ENCODE measurements at places on chromosomes 3 and 15. TPM values are rescaled to one million over a fixed set of nuclear protein-coding genes. Genes with fewer than 3 reads are reported as not detected.

The SPESP1 gene
- total RNA-seq = not detected

The RTP4 gene
- 2.5 TPM for total RNA-seq

The ITPKA gene
- total RNA-seq = 6.3 TPM

The KNG1 gene
- 0.23 TPM for total RNA-seq

The TMEM87A gene
- total RNA-seq = 49.6 TPM

The METTL6 gene
- total RNA-seq = 16.5 TPM

The TMEM212 gene
- not detected for total RNA-seq

The STRIT1 gene
- not detected for total RNA-seq

The CASR gene
- not detected for total RNA-seq

The GOLGA8J gene
- 0.44 TPM for total RNA-seq

The SEMA6D gene
- total RNA-seq = 0.03 TPM

The INTS14 gene
- total RNA-seq = 41.2 TPM

The GABRA5 gene
- total RNA-seq = not detected

DNA sequence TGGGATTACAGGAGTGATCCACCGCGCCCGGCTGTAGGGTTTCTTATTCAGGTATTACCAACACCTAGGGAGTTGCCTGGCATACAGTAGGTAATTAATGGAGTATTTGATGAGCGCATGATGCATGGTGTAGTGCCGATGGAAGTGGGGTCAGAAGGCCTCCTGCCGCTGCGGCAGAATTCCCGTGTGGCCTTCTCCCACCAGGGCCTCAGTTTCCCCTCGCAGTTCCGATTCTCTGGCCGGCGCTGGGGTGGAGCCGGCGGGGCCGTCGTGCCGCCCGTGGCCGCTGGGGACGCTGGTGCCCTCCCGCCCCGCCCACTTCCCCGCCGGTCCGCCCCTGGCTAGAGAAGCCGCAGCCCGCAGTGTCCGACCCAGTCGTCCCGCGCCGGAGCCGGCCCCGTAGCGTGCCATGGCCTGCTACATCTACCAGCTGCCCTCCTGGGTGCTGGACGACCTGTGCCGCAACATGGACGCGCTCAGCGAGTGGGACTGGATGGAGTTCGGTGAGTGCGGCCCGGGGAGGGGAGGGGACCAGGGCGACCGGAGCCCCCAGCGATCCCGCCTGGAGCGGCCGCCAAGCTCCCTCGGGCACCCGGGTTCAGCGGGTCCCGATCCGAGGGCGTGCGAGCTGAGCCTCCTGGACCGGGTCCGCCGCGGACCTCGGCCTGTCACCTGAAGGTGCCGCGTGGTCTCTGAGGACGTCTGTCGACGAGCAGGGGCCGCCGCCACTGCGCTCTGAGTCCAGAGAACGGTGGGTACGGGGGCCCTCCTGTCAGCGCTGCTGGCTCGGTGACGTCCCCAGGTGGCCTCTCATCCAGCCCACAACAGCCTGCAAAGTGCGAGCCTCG, at the start of gene IRAK2:
TSS of gene IRAK2 (plus strand) at position 374 of the 848 bp plus-strand sequence. CDS start at position 410, 36 bp downstream.
- DNase-seq = no peak

DNA sequence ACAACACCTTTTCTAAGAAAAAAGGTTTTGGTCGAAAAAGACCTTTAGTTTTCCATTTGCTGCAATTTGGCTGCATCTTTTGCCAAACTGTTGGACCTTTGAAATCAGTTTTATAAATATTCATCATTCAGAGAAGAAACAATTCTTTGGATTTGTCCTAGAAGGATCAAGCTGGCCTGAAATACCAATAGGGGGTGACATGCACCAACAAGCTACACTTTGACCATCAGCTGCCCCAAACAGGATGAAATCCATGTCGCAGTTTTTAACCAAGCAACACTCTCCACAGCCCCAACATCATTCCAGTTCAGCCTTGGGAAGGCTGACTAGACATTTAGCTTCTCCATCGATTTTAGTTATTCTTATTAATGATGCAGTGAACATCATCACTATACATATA, 9.8 kb downstream of the RPL15 start:
- DNase-seq = no peak

DNA sequence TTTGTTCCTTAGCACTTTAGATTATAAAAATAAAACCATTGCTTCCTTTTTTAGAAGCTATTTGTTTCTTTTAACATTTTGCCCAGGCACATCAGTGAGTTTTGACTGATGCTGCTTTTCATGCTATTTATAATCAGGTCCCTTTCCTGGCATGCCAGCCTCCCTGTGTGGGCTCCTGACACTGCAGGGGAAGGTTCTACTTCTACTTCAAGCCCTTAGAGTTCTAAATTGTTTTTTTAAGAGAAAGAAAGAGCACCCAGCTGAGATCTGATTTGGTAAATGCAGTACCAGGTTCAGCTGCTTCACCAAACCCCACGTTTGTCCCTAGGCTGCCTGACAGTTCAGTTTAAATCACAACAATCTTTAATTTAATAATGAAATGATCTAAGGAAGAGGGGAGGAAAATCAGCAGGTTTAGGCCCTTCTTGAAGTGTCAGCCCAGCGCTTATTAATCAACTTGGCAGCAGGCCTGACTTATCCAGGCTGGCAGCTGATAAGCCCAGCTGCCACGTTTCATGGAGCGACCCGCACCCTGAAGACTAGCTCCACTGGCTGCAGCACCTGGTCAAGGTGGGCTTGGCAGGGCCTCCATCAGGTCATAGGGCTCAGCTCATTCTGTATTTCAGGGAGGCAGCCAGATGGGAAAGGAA, 29.0 kb downstream of the HGD start:
- no peak for DNase-seq

DNA sequence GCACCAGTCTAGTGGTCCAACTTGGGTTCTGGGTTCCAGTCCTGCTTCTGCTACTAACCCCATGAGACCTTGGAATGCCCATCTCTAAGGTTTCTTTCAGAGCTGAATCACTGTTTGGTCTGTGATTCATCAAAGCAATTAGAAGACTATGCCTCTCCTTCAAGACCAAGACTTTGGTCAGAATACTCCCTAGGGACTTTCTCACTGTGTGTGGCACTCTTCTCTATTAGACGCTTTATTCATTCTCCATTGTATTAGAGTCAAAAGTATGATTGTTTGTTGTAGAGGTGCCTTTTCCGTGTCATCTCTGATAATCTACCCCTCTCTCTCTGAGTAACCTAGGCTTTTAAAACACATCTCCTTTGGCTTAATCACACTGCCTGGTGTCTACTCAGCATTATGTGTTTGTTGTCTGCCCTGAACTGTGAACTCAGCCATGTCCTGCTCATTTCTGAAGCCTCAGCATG, 90.5 kb downstream of the LPP start:
- no peak for DNase-seq

GRCh38 chr3:29410660-29411405, 130.0 kb downstream of the RBMS3 start:
- no peak for DNase-seq

DNA sequence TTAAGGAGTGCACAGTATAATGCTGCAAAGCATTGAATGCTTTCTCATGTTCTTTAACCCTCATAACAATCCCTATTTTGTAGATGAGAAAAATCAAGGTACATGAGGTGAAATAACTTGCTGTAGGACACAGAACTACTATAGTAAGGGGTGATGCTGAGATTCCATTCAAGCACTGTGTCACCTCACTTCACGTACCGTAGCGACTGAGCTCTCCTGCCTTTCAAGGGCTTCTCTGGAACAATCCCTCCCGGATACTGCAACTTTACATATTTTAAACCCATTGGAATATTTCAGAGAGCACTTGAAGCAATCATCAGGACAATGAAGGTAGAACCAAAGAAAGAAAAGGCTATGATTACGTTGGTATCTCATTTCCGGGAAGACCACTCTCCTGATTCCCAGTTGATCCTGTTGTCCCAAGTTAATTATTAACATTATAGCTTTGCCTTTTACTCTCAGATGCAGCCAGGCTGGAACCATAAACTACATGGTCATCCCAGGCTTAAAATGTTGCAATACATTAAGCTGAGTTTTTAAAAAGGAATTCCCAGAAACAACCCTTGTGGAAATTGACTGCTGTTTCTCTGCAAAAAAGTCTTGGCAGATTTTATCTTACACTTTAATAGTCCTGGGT, 252.2 kb upstream of the IGF1R start:
- no peak for DNase-seq

GRCh38 chr15:95429345-95429744, 901.2 kb upstream of the NR2F2 start:
- no peak for DNase-seq

DNA sequence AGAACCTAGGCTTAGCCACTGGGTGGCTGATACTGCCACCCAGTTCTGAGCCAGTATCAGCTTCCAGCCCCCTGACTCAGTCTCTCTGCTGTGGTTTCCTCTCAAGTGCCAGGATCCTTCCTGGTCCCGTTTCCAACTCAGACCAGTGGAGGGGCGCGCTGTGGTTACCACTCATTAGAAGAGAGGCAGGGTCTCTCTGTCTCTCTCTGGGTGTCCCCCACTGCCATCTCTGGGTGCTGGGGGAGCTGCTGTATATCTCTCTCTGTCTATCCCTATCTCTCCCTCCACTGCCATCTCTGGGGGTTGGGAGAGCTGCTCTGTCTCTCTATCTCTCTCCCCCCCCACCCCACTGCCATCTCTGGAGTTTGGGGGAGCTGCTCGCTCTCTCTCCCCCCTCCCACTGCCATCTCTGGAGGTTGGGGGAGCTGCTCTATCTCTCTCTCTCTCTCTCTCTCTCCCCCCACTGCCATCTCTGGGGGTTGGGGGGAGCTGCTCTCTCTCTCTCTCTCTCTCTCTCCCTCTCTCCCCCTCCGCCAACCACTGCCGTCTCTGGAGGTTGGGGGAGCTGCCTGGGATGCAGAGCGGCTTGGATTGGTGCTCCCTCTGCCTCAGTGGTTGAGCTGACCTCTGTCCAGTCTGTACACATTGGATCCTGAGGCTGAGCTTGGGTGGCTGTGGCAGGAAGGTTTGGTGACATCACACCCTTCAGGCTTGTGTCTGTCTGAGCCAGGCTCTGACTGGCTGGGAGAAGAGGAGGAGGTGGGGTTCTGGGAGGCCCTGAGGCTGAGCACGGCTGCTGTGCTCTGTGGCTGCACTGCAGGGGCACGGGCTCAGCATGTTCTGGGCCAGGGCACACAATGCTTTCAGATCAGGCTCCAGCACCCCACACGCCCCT, 98.9 kb downstream of the APBA2 start:
- DNase-seq = no peak

- DNase-seq = no peak
Measured at GRCh38 chr3:188876370-188876769, 295.4 kb upstream of the TPRG1 start.

- no peak for DNase-seq
Measured at GRCh38 chr3:58141766-58142345, 68.9 kb downstream of the DNASE1L3 start.

GRCh38 chr3:12904951-12905315, 63.6 kb upstream of the RPL32 start:
- DNase-seq = no peak

GRCh38 chr3:57031631-57032541, 28.6 kb upstream of the SPATA12 start:
- no peak for DNase-seq

GRCh38 chr3:105752791-105753415, 115.9 kb downstream of the CBLB start:
- no peak for DNase-seq

- no peak for DNase-seq
Measured at GRCh38 chr3:155549087-155549486, 195.8 kb downstream of the PLCH1 start.

DNA sequence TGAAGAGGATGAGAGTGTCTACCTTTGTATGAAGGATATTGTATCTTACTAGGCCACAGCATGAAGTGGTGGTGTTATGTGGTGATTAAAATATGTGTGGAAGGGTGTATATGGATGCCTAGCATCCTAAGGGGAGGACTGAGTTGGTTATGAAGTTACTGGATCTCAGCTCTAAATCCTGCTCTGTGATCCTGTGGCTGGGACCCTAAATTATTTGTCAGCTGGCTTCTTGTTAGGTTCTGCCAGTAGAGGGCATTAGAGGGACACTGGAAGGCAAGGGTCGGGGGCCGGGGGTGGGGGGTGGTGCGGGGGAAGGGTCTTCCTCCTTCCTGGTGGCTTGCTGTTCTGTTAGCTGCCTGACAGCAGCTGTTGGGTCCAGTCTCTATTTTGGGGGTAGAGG, 34.9 kb downstream of the MORF4L1 start:
- DNase-seq = no peak

DNA sequence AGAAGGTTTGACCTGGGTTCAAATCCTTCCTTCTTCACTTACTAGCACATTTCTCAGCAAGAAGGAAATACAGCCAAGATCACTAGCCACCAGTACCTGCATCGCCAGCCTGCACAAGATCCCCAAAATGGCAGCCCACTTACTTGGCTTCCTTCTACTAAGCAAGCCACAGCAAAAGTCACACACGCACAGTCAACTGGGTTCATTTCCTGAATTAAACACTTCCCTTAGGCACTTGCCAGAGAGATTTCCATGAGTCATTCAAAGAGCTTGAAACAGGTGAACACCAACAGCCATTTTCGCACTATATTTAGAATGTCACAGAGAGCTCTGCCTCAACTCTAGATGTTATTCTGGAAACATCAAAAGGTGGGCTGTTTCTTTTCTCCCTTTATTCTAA, 42.6 kb downstream of the MGLL start:
- no peak for DNase-seq

GRCh38 chr3:197298945-197299854, 788 bp upstream of the DLG1 start:
- no peak for DNase-seq

DNA sequence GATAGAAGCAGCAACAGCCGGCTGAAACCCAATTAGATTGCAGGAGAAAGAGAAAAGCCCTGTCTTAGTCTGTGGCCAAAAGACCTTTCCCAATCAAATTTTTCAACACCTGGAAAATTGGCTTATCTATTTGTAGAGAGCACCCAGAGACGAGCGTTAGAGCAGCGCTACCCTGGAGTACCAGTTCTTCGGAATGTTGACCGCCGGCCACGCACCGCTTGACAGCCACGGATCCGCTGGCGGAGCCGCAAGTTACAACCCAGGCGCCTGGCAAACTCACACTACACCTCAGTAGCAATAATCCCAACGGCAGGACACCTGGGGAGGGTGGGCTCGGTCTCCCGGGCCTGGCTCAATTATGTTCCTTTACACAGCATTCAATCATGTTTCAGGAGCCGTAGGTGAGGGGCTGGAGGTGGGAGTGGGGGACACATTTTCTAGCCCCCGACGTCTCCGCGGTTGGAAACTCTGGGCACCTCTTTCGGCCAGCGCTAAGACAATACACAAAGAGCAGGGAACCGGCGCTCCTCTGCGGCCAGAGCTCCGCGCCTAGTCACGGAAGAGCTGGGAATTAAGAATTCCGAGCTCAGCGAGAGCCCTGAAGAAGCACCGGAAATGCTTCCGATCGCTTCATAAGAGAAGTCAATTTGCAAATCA, 1.2 kb downstream of the MB21D2 start:
- no peak for DNase-seq

DNA sequence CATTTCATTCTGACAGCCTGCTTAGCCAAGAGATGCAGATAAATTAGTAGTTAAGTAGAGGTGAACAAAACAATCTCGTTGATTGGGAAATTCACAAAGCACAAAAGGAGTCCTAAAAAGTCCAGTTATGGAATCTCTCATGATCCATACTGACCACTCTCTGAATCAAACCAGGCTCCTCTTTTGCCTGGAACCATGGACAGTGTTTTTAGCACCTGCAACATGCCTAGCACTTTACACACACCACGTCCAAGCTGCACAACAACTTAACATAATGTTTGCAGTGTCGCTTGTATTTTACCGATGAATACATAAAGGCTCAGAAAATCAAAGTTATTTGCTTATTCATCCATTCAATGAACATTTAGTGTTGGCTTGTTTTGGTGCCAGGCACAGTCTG, 101.8 kb upstream of the ST8SIA2 start:
- no peak for DNase-seq
